Panc1 (cell line): ENCODE measurements at places on chromosomes 11 and 22. TPM values are rescaled to one million over a fixed set of nuclear protein-coding genes. Genes with fewer than 3 reads are reported as not detected.

- peaks cover 4% of the 10 kb centered on the region for H3K27me3 ChIP-seq
- DNase-seq, result no peak
- H3K4me3 ChIP-seq, result no peak overlapping the region
- H3K36me3 ChIP-seq, result no peaks in the 10 kb centered on the region
Measured at GRCh38 chr11:124442442-124442841, 3.1 kb downstream of the OR8B8 start.

GRCh38 chr11:134864968-134865305, 452.9 kb upstream of the B3GAT1 start:
- H3K4me3 ChIP-seq, result no peak overlapping the region
- H3K27me3 ChIP-seq, result no peaks in the 10 kb centered on the region
- DNase-seq, result no peak
- no peak overlapping the region for H3K27ac ChIP-seq
- no peaks in the 10 kb centered on the region for H3K36me3 ChIP-seq

GRCh38 chr11:116168459-116168787, 604.4 kb downstream of the BUD13 start:
- no peak overlapping the region for H3K27ac ChIP-seq
- H3K36me3 ChIP-seq, result no peaks in the 10 kb centered on the region
- DNase-seq, result no peak
- H3K4me1 ChIP-seq, result no peaks in the 10 kb centered on the region
- no peak overlapping the region for H3K4me3 ChIP-seq

DNA sequence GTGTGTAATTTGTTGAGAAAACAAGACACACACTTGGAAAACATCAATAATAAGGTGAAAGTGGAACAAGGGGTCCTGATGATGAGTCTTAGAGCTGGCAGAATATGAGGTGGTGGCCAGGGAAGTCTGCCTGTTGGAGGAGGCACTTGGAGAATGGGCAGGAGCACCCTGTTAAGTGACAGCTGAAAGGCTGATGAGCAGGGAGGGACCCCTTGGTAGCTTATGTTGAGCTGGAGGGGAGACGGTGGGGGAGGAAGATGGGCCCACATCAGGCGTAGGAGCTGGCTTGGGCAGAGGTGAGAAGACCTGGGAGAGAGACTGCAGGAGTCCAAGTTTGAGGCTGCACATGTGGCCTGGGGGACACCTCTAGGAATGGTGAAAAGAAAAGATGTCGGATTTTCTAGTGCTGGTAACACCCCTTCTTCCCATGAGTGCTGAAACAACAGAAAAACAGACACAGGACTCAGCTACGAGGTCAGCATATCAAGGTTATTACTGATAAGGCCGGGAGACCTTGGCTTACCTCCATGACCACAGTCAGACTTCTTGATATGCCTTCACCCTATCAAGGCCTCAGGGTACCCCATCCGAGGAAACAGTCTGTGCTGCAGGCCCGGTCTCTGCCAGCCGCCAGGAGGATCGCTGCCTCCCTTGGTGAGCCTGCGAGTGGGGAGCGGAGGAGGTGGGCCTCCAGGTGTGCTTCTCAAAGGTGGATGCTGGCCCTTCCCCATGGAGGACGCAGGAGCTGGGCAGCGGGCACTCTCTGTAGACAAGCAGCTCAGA, 14.3 kb upstream of the C11orf96 start:
- no peak overlapping the region for H3K4me3 ChIP-seq
- no peak for DNase-seq

DNA sequence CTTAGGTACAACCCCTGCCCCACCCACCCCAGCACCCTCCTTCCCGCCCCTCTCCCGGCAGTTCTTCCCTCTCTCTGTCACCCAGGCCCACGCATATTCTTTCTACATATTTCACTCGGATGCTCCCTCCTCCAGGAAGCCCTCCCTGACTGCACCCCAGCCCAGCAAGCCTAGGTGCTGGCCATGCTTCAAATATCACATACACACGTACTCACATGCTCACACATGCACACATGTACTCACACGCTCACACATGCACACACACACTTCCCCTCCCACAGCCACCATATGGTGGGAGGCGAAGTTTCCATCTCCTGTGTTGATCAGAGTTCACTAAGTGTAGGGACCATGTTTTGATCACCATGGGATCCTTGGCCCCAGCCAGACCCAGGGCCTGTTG, 90.4 kb downstream of the WNT7B start:
- H3K27ac ChIP-seq, result no peak overlapping the region
- DNase-seq, result no peak
- H3K36me3 ChIP-seq, result no peaks in the 10 kb centered on the region
- H3K27me3 ChIP-seq, result no peaks in the 10 kb centered on the region
- no peak overlapping the region for H3K4me3 ChIP-seq
- H3K4me1 ChIP-seq, result no peaks in the 10 kb centered on the region

DNA sequence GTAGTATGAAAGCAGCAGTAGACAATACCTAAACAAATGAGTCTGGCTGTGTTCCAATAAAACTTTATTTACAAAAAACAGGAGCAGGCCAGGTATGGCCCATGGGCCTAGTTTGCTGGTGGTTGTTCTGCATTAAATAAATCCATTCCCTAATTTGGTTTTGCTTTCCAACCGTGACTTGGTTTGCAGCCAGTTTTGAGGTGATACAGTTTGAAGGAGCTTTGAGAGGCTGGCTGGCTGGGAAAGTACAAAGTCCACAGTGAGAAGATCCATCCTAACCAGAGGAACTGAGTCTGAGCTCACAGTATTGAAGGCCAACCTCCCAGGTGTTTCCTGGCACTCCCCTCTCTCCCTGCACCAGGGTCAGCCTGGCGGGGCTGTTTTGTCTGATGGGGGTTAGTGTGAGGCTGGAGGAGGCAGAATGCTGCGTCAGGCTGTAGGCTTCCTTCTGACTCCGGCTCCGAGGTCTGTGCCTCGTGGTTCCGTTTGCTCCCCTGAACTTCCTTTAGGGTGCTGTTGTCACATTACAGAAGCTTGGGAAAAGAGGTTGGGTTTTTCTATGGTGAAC, 129.5 kb downstream of the MICAL2 start:
- H3K27ac ChIP-seq, result no peak overlapping the region
- H3K27me3 ChIP-seq, result no peaks in the 10 kb centered on the region
- no peak overlapping the region for H3K4me3 ChIP-seq

DNA sequence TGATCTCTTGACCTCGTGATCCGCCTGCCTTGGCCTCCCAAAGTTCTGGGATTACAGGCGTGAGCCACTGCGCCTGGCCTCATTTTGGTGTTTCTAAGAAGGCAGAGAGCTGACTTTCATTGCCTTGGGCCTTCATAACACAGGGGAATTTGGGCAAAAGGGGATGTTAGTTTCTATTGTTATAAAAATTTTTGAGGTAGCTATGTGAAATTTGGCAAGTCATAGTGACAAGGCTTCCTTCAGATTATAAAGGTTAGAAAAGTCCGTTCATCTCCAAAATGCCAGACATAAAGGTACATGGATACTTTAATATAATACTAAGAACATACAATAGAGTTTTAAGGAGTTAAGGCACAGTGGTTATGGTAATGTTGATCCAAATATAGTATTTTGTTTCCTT, 17.2 kb downstream of the LDHC start:
- H3K4me1 ChIP-seq, result no peaks in the 10 kb centered on the region
- no peak overlapping the region for H3K4me3 ChIP-seq
- no peaks in the 10 kb centered on the region for H3K27me3 ChIP-seq

- no peak for DNase-seq
- no peak overlapping the region for H3K4me3 ChIP-seq
- no peaks in the 10 kb centered on the region for H3K27me3 ChIP-seq
- 0 out of 2 replicates have a peak, but pooled peaks cover 4% of the 10 kb centered on the region for H3K4me1 ChIP-seq
Measured at GRCh38 chr11:61803889-61804647, 11.4 kb downstream of the FEN1 start.

DNA sequence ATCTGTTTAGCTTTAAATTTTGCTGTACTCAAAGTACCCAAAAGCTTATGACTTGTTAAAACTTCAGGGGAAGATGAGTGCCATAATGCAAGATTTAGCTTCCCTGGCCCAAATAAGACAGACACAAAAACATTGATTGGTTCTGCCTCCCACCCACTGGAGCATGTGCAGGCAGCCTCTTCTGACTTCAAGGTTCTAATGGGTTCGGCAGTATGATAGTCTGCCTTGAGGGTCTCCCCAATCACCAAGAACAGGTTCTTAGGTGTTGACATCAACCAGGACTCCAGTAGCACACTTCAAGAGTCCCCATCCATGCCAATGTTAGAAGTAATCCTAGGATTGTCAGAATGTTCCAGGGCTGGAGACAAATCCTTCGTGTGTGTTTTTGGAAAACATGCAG, 12.5 kb downstream of the EIF4G2 start:
- no peaks in the 10 kb centered on the region for H3K27me3 ChIP-seq
- no peak for DNase-seq
- no peak overlapping the region for H3K4me3 ChIP-seq
- H3K4me1 ChIP-seq, result peaks cover 34% of the 10 kb centered on the region
- H3K27ac ChIP-seq, result peak overlapping the region; percentile 5; the same call in 1 of the 2 replicates

- no peak overlapping the region for H3K27ac ChIP-seq
- H3K36me3 ChIP-seq, result no peaks in the 10 kb centered on the region
- H3K27me3 ChIP-seq, result no peaks in the 10 kb centered on the region
- H3K4me3 ChIP-seq, result no peak overlapping the region
Measured at GRCh38 chr22:28548406-28548805, 131.2 kb downstream of the TTC28 start.

FXYD2 gene
- total RNA-seq, result 0.39 TPM

- no peak overlapping the region; the same call in 1 of the 2 replicates for H3K27ac ChIP-seq
- no peak overlapping the region for H3K4me3 ChIP-seq
- peaks cover 9% of the 10 kb centered on the region; the same call in 1 of the 2 replicates for H3K36me3 ChIP-seq
- DNase-seq, result no peak
Measured at GRCh38 chr11:65132238-65132987, 1.9 kb downstream of the SYVN1 start.
